ENCODE measurements at places on chromosomes 13 and 19.
A peak's percentile ranks its signal among the peaks of the same experiment; 100 is the strongest.

DNA sequence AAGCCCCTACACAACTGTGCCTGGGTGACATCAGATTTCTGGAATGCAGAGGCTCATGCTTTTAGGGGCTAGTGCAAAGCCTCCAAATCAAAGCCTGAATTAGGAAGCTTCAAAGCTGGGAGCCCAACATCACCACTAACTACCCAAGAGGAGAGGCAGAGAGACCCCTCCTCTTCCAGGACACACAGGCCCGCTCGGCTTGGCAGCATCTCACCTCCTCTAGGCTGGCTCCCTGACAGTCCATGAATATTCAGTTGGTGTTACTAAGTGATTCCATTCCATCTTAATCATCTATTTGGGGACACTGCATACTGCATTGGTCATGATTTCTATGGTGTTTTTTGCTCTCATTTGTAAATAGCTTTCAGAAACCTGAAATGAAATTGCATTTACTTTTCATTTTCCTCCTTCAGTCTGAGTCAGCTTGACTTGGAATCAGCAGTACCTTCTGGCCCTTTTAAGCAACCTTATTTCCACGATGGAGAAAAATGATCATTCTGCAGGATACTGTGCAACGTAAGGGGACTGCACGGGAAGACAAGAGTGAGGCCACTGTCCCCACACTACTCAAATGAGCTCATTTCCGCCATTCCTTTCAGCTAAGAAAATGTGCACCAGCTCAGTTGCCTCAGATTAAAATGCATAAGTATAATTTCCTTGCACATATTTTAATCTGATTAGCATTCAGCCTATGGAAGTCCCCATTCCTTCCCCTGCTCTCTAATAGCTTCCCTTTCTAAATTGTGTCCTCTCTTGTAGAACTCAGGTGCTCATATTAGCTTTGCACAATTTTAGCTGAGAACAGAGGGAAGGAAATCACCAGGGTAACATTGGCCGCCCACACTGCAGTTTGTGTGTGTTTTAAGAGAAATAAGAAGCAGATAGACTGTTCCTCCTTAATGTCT lies 219.9 kb downstream of the RFC3 start:
- DNase-seq, result peak; percentile 34
- H3K27me3 ChIP-seq, result no peaks in the 10 kb centered on the region
- no peaks in the 10 kb centered on the region for H3K36me3 ChIP-seq

- H3K27ac ChIP-seq, result no peak overlapping the region
- no peaks in the 10 kb centered on the region for H3K4me1 ChIP-seq
- no peak overlapping the region for H3K4me3 ChIP-seq
- H3K36me3 ChIP-seq, result no peaks in the 10 kb centered on the region
- no peaks in the 10 kb centered on the region for H3K27me3 ChIP-seq
These were observed 107.9 kb downstream of the RGCC start for GRCh38 chr13:41565216-41565615.

- no peak for DNase-seq
- no peaks in the 10 kb centered on the region for H3K27me3 ChIP-seq
- no peak overlapping the region for H3K4me3 ChIP-seq
- H3K4me1 ChIP-seq, result peaks cover 17% of the 10 kb centered on the region
- H3K36me3 ChIP-seq, result no peaks in the 10 kb centered on the region
These were observed 33.6 kb upstream of the SLC10A2 start for GRCh38 chr13:103099722-103100293.

GRCh38 chr19:48819366-48819816 lies 8.6 kb upstream of the BCAT2 start:
- H3K27me3 ChIP-seq, result no peaks in the 10 kb centered on the region
- H3K4me3 ChIP-seq, result no peak overlapping the region
- DNase-seq, result no peak
- no peaks in the 10 kb centered on the region for H3K36me3 ChIP-seq
- no peak overlapping the region for H3K27ac ChIP-seq
- H3K4me1 ChIP-seq, result no peaks in the 10 kb centered on the region

- no peaks in the 10 kb centered on the region for H3K36me3 ChIP-seq
- no peaks in the 10 kb centered on the region for H3K27me3 ChIP-seq
- no peak overlapping the region for H3K27ac ChIP-seq
- peaks cover 26% of the 10 kb centered on the region for H3K4me1 ChIP-seq
- no peak for DNase-seq
These were observed 86.6 kb downstream of the TNFRSF19 start for GRCh38 chr13:23656637-23657371.

DNA sequence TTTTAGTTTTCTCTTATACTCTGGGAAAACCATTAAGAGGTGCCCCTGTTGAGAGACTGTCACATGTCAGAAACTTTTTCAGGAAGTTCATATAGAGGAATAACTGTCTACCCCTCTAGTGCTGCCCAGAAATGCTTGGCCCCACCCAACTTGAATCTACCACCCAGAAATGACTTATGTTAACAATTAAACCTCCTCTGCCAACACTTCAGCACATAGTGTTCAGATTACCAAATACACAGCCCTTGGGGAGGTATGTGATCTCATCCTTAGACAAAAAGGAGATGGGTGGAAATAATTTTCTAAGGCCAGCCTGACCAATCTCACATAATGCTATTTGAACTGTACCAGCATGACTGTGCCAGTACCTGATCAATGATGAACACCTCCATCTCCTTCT lies 35.6 kb downstream of the CCDC169 start:
- no peaks in the 10 kb centered on the region for H3K36me3 ChIP-seq
- no peak overlapping the region for H3K27ac ChIP-seq
- H3K4me3 ChIP-seq, result no peak overlapping the region
- H3K4me1 ChIP-seq, result no peaks in the 10 kb centered on the region
- H3K27me3 ChIP-seq, result no peaks in the 10 kb centered on the region

DNA sequence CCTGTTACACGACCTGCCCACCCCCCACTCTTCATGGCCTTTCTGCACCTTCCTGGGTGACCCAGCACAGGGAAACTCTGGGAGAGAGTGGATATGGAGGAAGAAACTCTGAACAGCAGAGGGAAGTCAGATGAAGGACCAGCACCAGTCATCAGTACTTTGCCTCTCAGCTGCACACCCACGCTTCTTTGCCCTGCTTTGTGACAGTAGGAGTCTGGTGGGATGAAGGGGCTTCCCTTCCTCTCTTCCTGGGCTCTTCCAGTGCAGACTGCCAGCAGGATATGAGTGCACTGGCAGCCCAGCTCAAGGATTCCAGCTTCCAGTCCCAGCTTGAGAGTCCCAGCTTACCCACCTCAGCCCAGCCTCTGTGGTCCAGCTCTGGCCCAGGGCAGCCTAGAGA lies 68.9 kb downstream of the CRYL1 start:
- H3K27ac ChIP-seq, result no peak overlapping the region
- no peak overlapping the region for H3K4me3 ChIP-seq
- no peak for DNase-seq

DNA sequence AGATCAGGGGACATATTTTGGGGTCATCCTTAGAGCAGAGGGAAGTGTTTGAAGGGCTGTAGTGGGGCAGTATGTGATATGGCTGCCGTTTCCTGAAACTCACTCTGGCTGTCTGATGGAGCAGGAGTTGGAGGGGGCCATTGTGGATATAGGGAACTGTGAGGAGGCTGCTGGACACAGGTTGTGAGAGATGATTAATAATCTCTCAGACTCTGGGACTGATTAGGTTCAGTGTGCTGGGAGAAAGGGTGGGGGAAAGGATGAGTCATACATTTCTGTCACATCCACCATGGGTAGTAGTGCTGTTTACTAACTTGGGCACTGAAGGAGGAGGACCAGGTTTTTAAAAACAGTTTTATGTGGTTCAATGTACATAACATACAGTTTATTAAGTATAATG lies 4.8 kb downstream of the B3GLCT start:
- H3K4me3 ChIP-seq, result no peak overlapping the region
- H3K27me3 ChIP-seq, result peaks cover 9% of the 10 kb centered on the region
- peaks cover 16% of the 10 kb centered on the region for H3K4me1 ChIP-seq
- H3K36me3 ChIP-seq, result no peaks in the 10 kb centered on the region
- no peak for DNase-seq

DNA sequence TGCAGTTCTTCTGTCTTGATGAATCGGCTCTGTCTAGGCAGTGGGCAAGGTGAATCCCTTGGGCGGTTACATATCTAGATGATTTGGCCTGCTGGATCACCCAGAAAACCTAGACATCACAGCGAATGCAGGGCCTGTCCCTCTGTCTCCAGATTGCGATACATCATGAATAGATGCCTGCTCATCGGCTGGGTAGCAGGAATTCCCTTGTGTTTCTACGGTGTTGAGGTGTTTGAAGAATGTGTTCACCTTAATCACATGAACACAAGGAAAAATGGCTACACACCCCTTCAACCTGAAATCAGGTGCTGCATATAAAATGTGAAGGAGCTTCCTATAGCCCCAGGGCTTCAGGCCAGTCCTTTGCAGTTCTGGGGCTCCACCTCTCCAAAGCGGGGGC lies 281.2 kb downstream of the SHISA2 start:
- H3K4me1 ChIP-seq, result peaks cover 26% of the 10 kb centered on the region
- no peak for DNase-seq
- no peaks in the 10 kb centered on the region for H3K36me3 ChIP-seq
- H3K4me3 ChIP-seq, result no peak overlapping the region
- no peaks in the 10 kb centered on the region for H3K27me3 ChIP-seq

- H3K27ac ChIP-seq, result no peak overlapping the region
- H3K4me1 ChIP-seq, result no peaks in the 10 kb centered on the region
- H3K4me3 ChIP-seq, result no peak overlapping the region
- DNase-seq, result no peak
- H3K36me3 ChIP-seq, result no peaks in the 10 kb centered on the region
These were observed 457.6 kb upstream of the GPC6 start for GRCh38 chr13:92769046-92769445.

DNA sequence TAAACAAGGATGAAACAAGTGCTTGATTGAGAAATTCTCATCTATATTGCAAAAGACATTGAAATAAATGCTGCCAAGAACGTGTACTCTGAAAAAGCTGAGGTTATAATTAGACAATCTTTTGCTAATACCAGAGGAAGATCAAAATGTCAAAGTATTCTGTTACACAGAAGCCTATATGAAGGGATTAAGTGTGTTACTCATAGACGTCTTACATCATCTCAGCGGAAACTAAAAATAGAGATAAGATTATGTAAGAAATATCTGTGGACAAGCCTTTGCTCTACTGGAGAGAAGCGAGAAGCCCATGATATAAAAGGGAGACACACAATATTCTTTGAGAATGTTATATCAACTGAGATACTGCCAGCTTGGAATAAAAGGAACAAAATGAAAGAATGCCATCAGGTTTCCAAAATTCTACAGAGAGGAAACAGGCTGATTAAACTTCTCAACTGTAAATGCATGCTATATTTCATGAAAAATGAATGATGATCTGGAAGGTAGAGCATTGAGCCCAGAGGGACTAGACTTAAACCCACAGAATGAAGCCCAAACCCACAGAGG lies 699.0 kb downstream of the GPC5 start:
- no peaks in the 10 kb centered on the region for H3K4me1 ChIP-seq
- no peak overlapping the region for H3K27ac ChIP-seq
- no peaks in the 10 kb centered on the region for H3K27me3 ChIP-seq
- no peaks in the 10 kb centered on the region for H3K36me3 ChIP-seq

- H3K4me3 ChIP-seq, result no peak overlapping the region
- H3K36me3 ChIP-seq, result no peaks in the 10 kb centered on the region
- no peaks in the 10 kb centered on the region for H3K27me3 ChIP-seq
These were observed 442.7 kb downstream of the OXGR1 start for GRCh38 chr13:96551546-96551945.

DNA sequence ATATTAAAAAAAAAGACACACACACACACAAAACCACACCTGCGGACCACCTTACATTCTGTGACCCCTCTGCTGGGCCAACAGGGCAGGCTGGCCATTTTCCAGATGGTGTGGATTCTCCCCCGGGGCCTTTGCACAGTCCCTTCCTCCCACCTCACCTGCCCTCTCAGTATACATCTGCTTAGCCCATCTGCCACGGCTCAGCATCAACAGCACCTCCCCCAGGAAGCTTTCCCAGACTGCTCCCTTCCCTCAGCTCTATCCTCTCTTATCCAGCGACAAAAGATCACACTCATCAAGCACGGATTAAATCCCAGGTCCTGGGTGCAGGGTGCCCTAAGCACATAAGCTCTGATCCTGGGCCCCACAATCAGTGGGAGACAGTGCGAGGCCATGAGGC lies 4.5 kb downstream of the ZNF787 start:
- no peaks in the 10 kb centered on the region for H3K36me3 ChIP-seq
- H3K27me3 ChIP-seq, result no peaks in the 10 kb centered on the region
- no peak for DNase-seq

DNA sequence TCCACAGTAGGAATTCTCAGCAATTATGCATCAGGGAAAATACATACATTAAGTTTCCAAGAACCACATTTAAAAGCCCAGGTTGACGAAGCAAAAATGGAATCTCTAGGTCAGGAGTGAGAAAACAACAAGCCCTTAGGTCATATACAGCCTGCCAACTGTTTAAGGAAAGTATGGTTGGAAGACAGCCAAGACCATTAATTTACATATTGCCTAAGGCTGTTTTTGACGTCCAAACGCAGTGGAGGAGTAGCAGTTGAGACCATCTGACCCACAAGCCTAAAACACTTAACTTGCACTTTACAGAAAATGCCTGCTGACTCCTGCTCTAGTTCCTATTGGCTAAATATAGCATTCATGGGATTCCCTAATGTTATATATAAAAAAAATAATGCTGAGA lies 299.0 kb downstream of the ITGBL1 start:
- H3K27ac ChIP-seq, result no peak overlapping the region
- no peaks in the 10 kb centered on the region for H3K36me3 ChIP-seq
- H3K27me3 ChIP-seq, result no peaks in the 10 kb centered on the region
- DNase-seq, result peak; percentile 30
- peaks cover 4% of the 10 kb centered on the region for H3K4me1 ChIP-seq

- H3K4me1 ChIP-seq, result peaks cover 17% of the 10 kb centered on the region
- no peaks in the 10 kb centered on the region for H3K36me3 ChIP-seq
- peaks cover 5% of the 10 kb centered on the region for H3K27me3 ChIP-seq
- no peak for DNase-seq
- no peak overlapping the region for H3K27ac ChIP-seq
These were observed 20.1 kb downstream of the N4BP2L1 start for GRCh38 chr13:32407854-32408253.

DNA sequence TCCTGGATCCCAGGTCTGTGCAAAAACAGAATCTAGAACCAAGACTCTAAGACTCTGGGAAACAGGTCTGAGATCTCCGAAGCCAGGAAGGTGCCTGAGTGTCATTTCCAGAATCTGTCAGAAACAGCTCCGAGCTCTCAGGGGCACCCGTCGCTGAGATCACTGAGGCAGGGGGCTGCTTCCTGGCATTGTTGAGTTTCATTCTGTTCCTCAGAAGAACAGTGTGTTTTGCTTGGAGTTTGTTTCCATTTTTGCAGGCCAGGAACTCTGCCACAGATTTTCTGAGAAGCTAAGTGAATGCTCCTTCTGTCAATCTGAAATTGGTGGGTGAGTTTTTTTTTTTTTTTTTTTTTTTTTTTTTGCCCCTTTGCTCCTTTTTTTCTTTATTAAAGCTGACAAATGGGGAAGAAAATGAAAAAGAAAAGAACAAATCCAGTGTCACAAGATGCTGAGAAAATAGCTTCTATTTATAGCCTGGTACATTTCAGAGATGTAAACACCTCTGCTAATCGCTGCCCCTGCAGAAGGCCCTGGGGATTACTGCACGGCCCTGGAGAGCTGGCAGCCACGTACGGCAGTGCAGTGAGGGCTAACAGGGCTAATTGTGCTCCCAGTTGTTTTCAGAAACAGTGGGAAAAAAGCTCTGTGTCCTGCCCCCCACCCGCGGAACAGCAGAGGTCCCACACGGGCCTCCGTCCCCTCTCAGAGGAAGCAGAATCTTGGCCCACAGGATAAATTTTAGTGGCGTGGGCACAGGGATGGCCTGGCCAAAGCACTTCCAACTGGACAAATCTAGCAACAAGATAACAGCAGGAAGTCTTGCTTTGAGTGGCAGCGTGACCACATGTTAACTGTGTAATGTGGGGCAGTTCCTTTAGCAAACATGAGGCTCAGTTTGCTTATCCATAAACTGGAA lies 237.6 kb upstream of the IRS2 start:
- H3K4me3 ChIP-seq, result no peak overlapping the region
- H3K4me1 ChIP-seq, result no peaks in the 10 kb centered on the region
- no peaks in the 10 kb centered on the region for H3K27me3 ChIP-seq
- no peaks in the 10 kb centered on the region for H3K36me3 ChIP-seq
